Activated naive CD8-positive, alpha-beta T cell treated with anti-CD3 and anti-CD28 coated beads for 36 hours (primary cell): ENCODE measurements at places on chromosomes 2 and 18. TPM values are rescaled to one million over a fixed set of nuclear protein-coding genes. Genes with fewer than 3 reads are reported as not detected.

- no peak for DNase-seq
Observed at GRCh38 chr18:49531678-49532153, 30.1 kb upstream of the LIPG start.

Gene RAD51AP2
- not detected for total RNA-seq

- DNase-seq: no peak
Observed at GRCh38 chr18:36376361-36376760, 78.8 kb downstream of the FHOD3 start.

DNA sequence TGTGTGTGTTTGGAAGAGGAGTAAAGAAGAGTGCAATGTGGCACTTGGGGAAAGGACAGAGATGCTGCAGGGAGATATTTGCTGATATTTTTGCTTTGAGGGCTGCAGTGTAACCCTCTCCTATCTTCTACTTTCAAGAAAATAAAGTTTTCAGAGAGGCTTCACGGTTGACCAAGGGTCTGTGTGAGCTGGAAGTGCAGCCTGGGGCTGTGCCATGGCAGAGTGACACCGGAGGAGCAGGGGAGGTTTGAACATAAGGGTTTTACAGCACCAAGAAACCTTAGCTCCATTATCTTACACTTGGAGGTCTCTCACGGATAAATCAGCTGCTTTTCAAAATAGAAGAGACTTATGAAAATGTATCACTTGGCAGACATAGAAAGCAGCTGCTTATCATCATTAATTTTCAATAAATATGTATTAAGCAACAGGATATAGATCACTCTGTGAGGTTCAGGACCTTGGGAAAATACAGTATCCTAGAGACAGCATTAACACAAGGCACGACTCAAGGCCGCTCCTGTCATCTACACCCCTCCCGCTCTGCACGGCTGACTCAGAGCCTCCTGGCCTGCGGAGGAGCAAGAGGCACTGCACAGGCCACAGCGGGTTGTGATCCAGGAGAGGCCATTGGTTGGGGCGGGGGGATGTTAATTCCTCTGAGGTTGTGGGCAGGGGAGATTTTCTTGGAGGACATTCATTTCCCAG lies 127.8 kb downstream of the COPS8 start:
- DNase-seq: no peak

GRCh38 chr18:24274837-24275236 lies 122.8 kb downstream of the OSBPL1A start:
- DNase-seq: no peak

Gene ASXL3
- not detected for total RNA-seq

GRCh38 chr2:217142649-217143266 lies 282.9 kb upstream of the TNP1 start:
- peak; percentile 16 for DNase-seq

GRCh38 chr2:223169830-223170605 lies 118.0 kb downstream of the KCNE4 start:
- no peak for DNase-seq

Gene REG1B
- total RNA-seq: not detected

GRCh38 chr2:240131941-240132650 lies 4.0 kb downstream of the COPS9 start:
- DNase-seq: no peak

Gene SPATA3
- not detected for total RNA-seq

Gene AMMECR1L
- 16.4 TPM for total RNA-seq
